Stimulated activated naive CD4-positive, alpha-beta T cell treated with Interleukin-2 at 50 U/mL for 16 hours (primary cell): ENCODE measurements at places on chromosomes 3 and 15.

DNA sequence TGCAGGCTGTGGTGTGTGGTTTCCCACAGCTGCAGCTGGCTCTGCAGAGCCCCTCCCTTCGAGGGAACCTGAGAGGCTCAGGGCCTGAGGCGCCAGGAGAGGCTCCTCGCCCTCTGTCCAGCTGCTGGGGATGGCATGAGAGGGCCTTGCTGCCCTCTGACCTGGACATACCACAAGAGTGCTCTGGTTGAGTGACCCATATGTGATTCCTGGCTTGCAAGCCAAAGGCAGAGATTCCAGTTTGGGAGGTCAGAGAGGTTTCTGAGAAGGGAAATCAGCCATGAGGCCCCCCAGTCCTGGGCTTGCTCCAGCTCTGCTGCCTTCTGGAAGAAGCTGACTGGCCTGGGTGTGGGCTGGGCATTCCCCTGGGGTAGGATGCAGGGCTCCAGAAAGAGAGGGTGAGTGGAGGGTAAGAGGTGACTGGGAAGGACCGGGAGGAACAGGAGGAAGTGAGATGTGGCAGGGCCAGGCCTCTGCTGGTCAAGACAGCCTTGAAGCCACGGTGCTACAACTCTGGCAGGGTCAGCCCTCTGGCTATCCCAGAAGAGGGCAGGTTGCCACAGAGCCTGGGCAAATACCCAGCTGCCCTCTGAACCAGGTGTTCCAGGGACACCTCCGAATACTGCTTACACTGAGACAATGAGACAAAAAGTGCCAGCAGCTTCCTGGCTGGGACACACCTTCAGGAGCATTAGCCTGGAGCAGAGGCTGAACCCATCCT, 16.0 kb upstream of the SRP14 start:
- no peak for DNase-seq

DNA sequence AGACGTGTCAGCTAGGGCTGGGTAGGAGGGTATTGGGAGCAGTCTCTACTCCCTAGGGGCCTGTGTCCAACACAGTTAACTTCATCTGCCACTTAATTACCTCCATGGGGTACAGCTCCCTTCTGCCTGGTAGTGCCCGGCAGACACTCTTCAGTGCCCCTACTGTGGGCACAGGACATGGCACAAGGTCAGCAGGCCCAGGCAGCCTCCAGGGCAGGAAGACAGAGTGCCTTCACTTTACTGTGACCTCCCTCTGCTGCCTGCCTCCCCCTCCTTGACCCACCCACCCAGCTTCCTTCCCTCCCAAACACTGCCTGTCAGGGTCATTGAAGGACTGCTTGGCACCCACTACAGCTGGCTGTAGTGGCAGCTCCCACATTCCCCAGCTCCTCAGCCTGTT, 6.5 kb upstream of the GRM2 start:
- DNase-seq = no peak

DNA sequence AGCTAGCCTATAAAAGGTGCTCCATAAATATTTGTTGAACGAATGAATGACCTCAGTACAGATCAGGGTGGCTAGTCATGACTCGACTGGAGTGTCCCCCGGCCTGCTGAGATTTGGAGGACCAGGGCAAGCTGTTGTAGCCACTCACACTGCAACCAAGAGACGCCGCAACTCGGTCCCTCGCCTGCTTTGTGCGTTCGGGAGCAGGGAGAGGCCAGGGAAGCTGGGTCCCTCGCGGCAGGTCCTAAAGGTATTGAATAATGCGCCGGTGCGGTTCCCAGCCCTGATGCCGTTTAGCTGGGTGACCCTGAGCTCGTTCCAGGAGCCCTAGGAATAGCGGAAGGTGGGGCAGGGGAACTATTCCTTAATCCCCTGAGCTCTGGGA, 1.8 kb downstream of the IGDCC4 start:
- no peak for DNase-seq

DNA sequence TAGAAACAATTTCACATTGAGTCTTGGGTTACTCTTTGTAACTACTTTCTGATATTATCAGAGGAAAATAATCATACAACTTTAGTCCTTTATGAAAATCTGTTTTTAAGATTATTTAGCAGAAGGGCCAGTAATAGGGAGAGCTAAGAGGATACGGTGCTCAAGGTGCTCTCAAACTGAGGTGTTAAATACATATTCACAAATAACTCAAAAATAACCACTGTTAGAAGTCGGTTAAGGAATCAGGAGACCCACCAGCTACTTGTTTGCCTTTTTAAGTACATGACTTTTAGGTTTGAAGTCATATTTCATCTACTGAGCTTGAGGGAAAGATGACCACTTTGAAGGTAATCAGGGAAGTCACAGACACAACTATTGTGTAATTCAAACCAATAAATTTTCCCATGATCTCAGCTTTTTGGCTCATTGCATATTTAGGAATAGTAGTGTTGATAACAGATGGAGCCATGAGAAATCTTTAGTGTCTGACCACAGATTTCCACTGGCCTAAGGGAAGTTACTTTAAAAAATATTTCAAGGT, 1.4 kb upstream of the RSRC1 start:
- DNase-seq = no peak

DNA sequence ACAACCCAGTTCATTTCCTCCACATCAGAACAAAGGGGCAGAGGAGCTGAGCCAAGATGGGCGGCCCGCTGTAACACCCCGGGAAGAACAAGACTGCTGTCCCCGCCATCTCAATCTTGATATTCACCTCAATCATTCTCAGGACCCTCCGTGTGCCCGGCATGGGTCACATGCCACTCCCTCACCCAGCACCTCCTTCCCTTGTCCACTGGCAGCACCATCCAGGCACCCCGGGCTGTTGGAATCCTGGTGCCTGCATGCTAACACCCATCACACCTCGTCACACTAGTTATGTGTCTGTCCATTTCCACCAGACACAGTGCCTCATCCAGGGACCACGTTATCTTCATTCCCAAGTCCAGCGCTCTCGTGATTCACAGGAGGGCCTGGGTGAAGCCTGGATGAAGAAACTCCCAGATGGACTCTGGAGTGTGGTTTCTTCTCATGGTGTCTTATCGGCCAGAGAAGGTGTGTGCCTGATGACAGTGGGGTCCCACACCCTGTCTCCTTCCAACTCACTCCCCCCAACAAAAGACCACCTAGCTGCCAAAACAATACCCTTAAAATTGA, 16.7 kb downstream of the MEGF11 start:
- DNase-seq = no peak

DNA sequence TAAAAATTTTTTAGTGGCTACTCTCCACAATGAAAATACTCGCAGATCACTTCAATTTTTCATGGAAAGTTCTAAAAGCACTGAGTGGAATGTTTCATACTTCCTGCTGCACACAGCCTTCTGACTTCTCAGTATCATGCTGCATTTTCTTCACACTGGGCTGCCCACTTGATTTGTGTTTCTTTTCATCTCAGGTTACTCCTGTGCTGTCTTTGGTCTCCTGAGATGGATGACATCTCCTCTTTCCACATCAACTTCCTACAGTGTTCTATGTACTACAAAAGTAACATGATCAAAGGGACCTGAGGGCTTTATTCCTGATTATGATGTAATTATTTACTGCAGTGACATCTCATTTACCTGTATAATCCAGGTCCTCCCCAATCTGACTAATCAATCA, 927.7 kb downstream of the ROBO2 start:
- DNase-seq = no peak

GRCh38 chr3:172071780-172072330, 32.5 kb downstream of the FNDC3B start:
- no peak for DNase-seq

DNA sequence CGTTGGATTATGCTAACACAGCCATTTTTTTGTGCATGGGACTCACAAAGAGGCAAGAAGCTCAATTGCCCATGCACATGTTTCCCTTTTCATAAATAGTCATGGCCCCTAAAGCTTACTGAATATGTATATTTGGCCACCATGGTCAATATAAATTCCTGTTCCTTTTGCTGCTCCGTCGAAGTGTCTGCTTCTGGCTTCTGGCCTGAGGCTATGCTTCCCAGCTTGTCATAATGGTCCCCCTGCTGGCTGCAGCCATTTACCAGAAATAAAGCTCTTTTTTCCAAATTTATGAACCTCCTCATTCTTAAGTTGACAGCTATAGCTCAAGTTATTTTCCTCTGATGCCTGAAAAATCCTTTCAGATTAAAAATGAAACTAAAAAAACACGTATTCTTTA, 602.1 kb downstream of the VGLL3 start:
- DNase-seq = no peak

DNA sequence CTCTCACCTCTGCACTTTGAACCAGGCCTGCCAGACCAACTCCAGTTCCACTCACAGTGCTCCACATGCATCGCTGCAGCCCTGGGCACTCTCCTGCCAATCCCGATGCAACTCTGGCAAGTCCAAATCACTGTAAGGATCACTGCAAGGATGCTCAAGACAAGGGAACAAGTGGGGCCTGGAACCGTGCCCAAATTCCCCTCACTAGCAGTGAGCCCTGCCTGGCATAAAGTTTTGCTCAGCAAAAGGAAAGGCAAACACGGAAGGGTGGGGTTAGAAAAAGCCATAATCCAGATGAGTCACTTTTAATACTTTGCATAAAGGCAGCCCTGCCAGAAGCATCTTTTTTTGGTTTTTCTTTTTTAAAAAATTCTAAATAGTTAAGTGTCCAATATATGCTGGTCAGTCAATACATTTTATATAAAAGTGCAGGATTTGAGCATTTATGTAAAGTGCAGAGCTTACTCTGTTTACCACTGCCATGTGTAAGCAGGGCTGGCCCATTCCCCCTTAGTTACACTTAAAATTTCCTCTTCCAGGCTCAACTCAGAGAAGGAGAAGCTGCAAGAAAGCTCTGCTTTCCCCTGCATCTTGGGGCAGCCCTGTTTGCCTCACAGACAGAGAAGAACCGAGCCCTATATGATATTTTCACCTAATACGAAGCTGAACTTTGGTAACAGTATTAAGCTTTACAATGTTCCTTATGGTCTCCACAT, 102.2 kb downstream of the CD47 start:
- no peak for DNase-seq

GRCh38 chr3:4472312-4472711, 5.2 kb upstream of the SUMF1 start:
- no peak for DNase-seq

DNA sequence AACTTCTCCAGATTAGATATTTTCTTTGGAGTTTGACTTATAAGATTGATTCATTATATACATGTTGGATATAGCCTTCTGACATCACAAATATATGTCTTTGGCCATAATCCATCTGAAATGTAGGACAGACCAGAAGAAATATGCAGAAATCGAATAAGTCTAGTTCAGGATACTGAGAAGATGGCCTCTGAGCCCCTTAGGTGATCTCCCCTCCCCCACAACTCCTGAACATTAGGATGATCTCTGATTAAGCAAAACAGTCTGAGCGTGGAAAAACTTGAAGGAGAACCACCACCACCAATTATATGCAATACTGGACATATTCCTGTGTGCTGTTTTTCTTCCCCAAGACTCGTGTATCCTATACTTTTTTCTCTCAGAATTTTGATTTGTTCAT, 3.2 kb downstream of the SETD5 start:
- no peak for DNase-seq

DNA sequence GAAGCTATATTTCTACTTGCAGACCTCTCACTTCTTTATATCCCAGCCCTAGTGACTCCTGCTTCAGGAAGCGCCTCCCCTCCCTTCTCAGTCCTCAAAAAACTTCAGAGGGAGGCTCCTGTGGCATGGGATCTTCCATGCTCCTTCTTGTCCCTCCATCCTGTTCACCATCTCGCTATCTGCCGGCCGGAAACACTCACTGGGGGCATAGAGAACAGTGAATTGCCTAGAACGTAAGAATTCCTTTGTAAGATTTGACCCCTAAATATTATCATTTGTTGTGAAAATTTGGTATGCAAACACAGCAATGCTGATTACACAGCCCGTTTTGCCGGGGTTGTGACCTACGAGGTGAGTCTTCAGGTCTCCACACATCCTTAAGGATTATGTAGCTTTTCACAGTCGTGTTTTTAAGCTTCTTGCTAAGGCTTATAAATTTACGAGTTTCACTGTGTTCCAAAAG, 218.7 kb upstream of the ATP10A start:
- no peak for DNase-seq

DNA sequence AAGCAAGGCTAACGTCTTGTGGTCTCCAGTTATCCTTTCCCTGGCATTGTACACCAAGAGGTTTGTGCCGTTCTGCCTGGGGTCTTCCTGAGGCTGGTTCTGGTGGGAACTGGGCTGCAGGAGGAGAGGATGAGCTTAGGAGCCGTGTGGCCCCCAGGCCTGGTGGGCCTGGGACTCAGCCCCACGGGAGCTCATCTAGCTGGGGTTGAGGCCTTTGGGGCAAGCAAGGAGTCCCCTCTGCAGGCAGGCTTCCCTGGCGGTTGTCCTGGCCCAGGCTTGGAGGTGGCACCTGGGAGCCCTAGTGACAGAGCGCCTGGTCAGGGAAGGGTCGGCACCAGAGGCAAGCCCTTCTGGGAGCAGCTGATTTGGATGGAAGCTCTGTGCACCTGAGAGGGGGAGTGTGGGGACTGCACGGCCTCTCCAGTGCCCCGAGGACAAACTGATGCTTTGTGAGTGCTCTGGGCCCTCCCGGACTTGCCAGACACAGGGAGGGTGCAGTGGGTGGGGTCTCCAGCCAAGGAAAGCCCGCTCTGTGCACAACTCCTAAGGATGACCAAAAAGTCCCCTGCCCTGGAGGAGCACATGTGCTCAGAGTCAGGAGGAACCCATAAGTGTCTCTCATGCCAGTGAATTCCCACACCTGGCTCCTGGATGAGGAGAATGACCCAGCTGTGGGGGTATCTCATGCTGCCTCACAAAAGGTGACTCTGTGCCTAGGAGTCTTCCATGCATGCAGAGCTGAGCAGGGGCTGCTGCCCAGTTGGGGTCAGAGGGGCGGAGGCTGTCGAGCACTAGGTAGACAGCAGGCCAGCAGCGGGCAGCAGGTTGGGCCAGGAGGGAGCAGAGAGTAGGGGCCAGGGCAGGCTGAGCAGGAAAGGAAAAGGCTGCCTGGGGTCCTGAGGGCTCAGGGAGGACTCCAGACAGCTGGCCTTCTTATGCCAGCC, 2.7 kb downstream of the PAK6 start:
- no peak for DNase-seq

DNA sequence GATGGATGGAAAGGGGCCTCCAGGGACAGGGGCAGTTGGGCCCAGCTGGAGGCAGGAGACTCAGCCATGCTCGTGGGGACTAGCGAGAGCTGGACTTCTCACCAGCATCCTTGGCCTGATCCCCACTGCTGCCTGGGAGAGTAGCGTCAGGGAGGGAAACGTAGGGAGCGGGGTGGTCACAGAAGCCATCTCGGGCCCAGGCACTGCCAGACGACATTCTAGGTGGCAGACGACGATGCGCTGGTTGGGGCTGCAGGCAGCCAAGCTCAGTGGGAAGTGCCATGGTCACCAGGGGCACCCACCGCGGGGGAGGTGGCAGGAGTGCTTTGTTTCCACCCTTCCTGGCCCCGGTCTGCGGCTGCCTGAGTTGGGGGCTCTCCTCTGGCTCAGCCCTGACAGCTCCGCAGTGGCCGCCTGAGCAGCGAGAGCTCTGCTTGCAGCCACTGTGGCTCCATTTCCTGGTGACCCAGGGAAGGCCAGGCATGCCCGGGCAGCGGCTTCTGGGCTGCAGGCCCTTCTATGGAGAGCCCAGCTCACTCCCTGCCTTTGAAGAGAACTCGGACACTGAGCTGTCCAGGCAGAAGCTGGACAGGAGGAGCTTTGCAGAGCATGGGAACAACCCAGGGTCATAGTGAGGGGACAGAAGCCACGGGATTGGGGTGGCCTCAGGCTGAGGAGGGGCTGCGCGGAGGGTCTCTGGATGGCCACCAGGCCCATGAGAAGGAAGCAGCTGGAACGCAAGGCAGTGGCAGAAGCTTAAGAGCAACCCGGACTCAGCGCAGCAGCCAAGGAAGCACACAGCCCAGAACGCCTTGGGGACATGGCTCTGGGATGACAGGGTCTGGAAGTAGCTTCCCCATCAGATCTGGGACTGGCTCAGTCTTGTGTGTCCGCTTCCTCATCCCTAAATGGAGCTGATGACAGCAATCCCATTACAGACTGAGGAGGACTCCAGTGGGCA, 30.8 kb downstream of the KLHL25 start:
- DNase-seq = no peak
